Vagina (tissue), 2 donors: ENCODE measurements at places on chromosomes 12 and 14.

DNA sequence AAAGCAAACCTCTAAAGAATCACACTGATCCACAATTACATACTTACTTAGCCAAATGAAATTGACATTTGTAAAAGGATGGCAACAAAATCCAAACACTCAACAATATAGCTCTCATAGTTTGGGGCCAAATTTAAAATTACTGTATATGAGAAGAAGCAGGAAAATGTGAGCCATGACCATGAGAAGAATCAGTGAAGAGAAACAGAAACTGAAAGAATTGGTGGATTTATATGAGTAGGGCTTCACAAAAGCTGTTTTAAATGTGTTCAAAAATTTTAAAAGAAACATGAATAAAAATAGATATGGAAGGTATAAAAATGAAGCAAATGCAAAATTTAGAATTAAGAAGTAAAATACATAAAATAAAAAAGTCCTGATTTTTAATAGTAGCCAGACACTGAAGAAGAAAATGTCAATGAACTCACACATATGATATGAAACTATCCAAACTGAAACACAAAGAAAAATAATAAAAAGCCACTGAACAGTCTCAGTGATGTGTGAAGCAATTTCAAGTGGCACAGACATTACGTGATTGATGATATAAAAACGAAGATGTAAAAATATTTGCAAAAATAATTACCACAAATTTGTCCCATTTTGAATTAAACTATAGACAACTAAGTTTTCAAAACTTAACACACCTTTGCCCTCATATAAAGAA, 87.9 kb upstream of the MDGA2 start:
- no peak for DNase-seq

DNA sequence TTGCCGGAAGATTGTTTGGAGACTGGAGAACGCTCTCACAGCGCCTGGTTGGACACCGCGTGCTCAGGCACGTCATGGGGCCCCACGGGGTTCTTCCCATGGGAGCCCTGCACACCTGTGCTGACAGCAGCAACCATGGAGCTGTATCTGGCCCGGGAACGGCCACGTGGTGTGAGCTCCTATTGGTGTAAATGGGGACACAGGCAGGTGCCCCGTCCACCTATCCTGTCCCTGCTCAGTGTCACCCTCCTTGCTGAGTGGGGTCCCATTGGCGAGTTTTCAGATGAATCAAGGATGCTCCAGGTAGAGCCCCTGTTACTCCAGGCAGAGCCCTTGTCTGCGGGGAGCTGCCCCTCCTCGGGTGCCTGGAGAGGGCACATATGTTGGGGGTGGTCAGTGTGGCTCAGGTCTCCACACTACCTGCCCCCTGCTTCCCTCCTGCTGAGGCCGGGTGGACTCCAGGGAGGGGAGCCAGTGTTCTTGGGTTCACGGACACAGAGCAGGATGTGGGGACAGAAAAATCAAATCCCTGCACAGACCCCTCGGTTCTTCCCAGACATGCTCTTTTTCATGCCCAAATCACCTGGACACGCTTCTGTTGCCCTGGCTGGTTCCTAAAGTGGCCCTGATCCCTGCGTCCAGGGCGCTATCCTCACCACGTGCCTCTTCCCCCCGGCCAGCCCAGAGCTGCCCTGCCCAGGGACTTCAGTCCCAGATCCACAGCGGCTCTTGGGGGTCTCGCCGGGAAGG, 250.1 kb downstream of the ADGRD1 start:
- peak; percentile 74 for DNase-seq

DNA sequence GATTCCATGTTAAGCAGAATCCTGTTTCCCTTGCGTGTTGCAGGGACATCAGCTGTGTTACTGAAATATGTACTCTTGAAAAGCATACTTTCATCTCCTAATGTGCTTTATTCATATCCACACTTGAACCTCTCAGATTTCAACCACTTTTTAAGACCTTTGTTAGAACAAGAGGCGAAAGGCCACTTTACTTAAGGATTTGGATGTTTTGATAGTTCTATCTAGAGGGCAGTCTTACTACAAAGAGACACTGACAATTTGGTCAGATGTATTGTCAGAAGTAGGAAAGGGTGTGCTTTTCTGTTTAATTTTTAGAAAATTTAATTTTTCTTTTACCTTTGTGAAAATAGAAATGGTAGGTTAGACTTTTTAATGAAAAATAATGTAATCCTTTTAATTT, 267.9 kb downstream of the TMTC2 start:
- DNase-seq, result no peak

DNA sequence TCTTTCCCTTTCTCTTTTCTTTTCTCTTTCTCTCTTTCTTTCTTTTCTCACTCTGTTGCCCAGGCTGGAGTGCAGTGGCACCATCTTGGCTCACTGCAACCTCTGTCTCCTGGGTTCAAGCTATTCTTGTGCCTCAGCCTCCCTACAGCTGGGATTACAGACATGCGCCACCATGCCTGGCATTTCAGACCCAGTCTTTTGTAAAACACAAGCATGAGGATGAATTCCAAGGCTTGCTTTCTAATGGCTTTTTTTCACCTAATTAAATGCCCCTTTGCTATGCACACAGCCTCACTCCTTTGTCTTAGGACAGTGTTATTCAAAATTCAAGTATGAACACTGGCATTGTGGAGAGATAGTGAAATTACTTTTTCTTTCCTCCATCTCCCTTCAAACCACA, 6.0 kb upstream of the SLC38A2 start:
- no peak for DNase-seq

DNA sequence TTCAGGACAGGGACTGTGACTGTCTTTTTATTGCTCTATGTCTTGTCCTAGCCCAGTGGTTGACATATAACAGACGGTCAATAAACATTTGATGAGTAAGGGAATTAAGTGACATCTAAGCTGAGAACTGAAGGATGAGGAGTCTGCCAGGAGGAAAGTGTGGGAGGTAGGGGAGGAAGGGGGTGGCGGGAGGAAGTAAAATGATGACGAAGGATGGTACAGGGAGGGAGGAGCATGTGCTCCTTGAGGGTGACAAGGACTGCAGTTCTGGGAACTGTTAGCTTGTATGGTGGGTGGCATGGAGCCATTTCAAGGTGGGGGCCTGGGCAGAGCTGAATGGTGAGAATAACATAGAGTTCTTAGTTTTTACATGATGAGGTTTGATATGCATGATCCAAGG, 64.4 kb downstream of the RGS6 start:
- DNase-seq, result no peak

DNA sequence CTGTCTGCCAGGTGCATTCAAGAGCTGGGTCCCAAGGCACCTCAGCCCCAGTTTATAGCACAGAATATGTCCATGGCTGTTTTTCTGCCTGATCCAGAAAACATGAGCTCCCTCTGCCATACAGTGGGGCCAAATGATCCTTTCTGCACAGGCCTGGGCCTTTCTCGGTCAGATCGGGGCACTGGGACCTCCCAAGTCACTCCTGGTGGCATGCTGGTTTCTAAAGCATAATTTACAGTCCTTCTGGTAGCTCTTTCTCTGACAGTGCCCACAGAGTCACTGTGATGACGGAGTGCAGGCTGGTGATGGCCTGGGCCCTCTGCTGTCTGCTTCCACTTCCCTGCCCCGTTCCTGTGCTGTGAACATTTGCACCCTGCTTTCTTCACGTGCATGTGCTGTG, 99.2 kb downstream of the ADGRD1 start:
- DNase-seq, result no peak

DNA sequence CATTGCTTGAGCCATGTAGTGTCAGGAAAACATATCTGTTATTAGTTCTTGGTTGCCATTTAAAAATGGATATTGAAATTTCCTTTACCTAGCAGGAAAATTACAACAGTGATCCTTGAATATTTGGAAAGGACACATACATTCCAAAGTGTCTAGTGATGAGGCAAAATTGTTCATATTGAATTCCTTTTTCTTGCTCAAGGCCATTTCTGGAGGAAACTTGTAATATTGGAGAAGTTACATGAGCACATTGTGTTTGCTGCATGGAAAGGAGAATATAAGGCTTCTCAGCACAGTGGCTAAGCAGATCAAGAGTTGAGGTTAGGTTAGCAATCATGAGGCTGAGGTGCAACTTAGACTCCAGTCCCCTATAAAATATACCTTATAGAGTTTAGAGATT, 121.9 kb downstream of the PDE3A start:
- DNase-seq, result no peak

- no peak for DNase-seq
Observed at GRCh38 chr14:86892152-86892956, 1100.6 kb downstream of the GALC start.

- DNase-seq, result no peak
Observed at GRCh38 chr14:61064856-61065255, 83.8 kb downstream of the SLC38A6 start.

- DNase-seq, result no peak
Observed at GRCh38 chr14:77791225-77791600, 8.7 kb upstream of the ADCK1 start.

- no peak for DNase-seq
Observed at GRCh38 chr12:123546281-123546680, 12.8 kb upstream of the RILPL1 start.

- peak; percentile 89 for DNase-seq
Observed at GRCh38 chr12:6532051-6532926, 2.0 kb upstream of the GAPDH start.

DNA sequence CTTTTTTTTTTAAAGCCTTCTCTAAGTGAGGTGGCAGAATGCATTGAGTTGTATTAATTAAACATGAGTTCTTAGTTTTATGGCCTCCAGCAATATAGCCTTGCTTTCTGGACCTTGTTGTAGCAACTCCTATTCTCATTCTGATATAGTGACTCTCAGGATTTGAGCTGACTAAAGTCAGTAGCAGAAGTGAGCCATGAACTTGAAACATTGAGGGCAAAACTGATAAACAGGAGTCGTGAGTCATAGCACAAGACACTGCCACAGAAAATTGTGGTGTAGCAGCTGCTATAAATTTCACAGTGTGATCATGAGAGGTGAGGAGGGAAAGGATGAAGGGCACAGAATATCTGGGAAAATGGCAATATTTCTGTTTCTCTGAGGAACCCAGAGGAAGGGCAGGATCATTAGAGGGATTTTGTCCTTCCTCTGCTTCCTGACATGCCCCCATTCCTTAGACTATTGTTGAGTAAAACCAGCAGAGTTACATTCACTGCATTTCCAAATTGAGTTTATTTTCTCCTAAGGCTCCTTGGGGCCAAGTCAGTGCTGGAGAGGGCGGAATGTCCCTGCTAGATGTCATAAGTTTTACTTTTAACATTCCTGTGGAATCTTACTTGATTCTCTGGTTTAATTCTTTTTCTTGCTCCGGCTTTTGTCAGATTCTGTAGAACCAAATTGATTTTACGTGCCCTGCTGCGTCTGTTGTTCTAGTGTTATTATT, 7.5 kb downstream of the KLRG1 start:
- DNase-seq, result no peak

DNA sequence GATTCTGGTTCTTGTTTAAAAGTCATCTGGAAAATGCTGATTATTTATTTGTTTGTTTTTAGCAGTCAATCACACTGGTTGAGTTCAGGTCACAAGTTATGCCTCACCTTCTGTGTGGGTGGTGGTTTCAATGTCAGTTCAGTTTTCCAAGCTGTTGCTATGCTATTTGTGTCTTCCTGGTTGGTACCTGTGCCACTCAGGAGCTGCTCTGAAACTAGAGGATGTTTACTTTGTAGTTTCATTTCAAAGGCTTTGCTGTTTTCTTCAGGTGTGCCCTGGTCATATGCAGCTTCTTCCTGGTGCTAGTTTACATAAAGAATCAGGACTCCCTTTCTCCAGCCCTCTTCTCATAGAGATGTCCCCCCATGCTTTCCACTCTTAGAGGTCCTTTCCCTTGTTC, 75.7 kb upstream of the PPP4R3A start:
- no peak for DNase-seq

GRCh38 chr12:25794571-25794970, 163.9 kb upstream of the RASSF8 start:
- DNase-seq, result no peak

DNA sequence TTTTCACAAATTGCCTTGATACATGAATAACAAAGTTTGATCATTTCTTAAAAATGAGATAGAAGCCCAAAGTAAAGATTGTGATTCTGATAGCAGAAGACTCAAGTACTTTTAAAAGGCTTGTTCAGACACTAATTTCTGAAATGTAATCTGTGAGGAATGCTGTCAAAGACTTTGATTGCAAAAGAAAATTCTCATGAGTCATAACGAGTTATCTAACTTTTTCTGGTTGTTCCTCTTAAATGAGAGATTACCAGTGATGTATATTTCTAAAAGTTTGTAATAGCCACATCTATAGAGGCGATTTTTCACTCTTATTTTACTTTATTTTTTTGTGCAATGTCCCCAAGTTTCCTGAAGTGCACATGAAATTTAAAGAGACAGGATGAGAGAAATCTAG, 7.0 kb downstream of the PYGL start:
- DNase-seq, result no peak

GRCh38 chr12:77153706-77154105, 88.3 kb upstream of the E2F7 start:
- no peak for DNase-seq

DNA sequence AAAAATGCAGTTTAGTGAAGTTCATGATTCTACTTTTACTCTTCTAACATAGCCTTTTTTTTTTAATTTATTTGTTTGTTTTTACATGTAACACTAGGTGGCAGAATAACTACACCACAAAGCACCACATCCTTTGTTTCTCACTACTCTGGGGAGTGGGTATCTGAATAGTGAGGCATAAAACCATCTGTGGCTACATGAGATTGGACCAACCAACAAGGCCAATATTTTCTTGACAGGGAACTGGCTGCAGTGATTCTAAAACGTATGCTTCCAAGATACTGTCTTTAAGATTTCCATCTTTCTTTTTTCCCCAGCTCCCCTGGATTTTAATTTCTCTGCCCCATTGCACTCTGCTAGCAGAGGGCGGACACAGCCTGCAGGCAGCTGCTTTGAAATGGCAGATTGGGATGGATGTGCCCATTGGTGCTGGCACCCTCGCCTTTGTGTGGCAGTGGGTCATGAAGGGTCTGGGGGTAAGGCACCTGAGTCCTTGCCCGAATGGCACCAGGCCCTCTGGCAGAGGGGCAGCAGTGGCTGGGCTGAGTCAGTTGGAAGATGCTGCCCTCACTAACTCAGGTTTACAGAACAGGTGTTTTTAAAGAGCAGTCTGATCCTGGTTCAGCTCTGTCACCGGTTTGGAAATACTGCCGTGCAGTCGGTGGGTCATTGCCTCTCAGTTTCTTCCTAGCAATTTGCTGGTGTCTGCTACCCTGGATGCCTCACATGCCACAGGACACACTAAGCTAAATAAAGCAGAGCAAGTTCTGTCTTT, 429.1 kb downstream of the RAD51B start:
- DNase-seq, result no peak

DNA sequence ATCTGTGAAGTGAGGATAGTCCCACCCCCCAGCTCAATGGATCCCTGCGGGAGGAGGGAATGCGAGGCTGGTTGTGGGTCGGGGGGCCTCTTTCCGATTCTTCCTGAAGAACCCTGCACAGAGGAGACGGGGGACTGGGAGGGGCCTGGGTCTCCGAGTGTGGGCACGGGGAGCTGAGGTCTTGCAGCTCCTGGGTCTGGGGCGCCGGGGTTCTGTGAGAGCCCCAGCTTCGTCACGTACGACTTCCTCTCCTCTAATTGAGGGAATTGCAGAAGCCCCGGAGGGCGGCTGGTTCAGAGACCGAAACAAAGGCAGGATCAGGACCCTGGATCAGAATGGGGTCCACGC, 66.6 kb downstream of the DIO3 start:
- DNase-seq, result no peak
